ENCODE measurements at places on chromosomes 2 and 18. TPM values are rescaled to one million over a fixed set of nuclear protein-coding genes. Genes with fewer than 3 reads are reported as not detected.

DNA sequence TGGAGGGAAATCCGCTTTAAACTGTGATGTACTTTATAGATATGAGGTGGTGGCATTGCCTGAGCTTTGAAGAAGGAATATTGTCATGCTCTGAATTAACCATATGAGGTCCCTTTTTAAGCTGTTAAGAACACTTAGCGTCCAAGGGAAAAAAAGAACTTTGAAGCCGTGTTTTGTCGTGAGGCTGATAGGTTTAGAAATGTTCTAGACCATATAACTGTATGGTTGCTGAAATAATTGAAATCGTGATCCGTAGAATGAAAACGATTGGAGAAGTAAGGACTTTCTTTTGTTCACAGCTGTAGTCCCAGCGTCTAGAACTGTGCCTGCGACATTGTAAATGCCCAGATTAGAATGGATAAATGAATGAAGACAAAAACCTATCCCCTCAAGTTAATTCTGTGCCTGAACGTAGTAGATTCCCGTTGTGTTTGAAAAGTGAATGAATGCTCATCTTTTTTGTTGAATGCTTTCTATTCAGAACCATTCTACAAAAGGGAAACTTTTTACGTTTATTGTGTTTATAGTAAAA, 1.5 kb downstream of the SMCHD1 start:
- H3K4me1 ChIP-seq, result no peaks in the 10 kb centered on the region
- peak overlapping the region; percentile 67 for H3K4me3 ChIP-seq
- H3K36me3 ChIP-seq, result no peaks in the 10 kb centered on the region
- H3K27ac ChIP-seq, result peak overlapping the region; percentile 95

- H3K27me3 ChIP-seq, result no peaks in the 10 kb centered on the region
- no peaks in the 10 kb centered on the region for H3K36me3 ChIP-seq
- DNase-seq, result no peak
- H3K4me1 ChIP-seq, result no peaks in the 10 kb centered on the region
- no peak overlapping the region for H3K27ac ChIP-seq
Measured at GRCh38 chr18:2411381-2411960, 159.8 kb downstream of the METTL4 start.

DNA sequence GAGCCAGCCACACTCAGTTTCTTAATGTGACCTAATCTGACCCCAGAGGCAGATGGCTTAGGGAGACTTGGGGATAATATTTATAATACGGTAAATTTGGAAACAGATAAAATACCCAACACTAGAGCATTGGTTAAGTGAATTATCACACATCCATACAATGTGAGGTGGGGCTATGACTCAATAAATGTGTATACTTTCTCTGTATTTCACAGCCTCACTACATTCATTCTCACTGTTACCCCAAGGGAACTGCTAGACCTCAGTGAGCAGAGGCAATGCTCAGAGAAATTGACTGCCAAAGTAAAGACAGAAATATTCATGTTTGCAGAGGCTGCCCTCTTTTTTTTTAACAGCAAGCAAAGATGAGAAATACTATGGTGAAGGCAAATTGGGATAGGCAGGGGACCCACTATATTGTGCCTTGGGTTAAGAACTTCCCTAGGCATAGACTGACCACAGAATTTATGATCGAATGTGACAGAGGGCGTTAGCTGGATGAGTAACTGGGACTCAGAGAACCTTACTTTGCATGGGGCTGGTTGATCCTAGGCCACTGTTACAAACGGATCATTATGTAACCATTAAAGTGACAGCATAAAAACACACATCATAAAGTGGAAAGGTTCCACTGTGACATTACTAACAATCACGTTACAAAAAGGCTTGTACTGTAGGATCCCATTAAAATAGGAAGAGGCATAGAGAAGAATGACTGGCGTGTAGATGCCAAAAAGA, 246.0 kb upstream of the LYPD1 start:
- H3K27me3 ChIP-seq, result no peaks in the 10 kb centered on the region
- no peaks in the 10 kb centered on the region for H3K36me3 ChIP-seq
- DNase-seq, result no peak
- no peaks in the 10 kb centered on the region for H3K4me1 ChIP-seq
- H3K4me3 ChIP-seq, result no peak overlapping the region

DNA sequence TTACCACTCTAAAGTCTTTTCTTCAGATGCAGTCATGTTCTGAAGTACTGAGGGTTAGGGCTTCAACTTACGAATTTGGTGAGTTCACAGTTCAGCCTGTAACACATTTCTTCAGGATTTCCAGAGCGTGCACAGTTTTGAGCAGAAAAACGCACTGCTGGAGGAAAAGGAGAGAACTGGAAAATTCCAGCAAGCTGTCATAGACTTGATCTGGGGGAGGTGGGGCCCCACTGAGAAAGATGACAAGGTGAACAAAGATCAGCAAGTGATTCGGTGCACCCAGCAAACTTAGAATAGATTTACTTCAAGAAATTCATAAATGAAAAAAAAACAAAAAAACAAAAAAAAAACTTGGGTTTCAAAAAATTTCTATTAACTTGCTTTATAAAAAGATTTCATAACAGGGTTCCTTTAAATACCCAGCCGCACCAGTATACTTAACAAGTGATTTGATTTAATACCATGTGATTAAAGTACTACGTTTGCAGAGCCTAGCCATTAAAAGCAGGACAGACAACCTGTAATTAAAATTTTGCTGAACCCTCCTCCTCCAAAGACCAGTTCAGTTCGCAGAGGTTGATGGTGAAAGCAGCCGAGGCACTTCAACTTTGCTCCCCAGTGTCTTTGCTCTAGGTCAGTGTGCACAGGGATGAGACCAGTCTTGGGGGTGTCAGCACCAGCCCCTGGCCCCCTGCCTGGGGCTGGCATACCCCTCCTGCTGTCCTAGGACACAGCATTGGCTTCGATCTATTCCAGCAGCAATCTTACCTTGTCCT, 30.5 kb downstream of the CTIF start:
- peaks cover 20% of the 10 kb centered on the region for H3K4me1 ChIP-seq
- no peak for DNase-seq
- H3K27ac ChIP-seq, result no peak overlapping the region
- no peak overlapping the region for H3K4me3 ChIP-seq

DNA sequence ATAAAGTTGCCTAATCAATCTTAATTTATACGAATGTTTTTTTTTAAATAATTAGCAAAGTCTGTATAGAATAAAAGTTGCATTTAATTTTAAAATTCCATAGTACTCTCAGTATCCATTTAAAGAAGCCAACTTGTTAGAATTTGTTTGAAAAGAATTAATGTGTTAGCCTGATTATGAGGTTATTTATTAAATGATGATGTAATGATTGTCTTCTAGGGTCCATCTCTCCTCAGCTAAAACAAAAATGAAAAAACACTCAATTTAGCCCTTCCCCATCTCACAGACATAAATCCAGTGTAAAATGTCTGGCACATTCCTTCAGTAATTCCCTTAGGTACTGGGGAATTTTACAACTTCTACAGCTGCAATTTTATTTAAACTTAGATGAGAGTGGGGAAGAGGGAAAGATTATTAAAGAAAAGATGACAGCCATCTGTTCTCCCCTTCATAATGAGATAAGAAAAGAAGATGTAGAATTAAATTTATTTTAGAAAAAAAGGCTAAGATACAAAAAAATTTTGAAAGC, 68.6 kb downstream of the BARD1 start:
- no peaks in the 10 kb centered on the region for H3K4me1 ChIP-seq
- H3K27ac ChIP-seq, result no peak overlapping the region
- peaks cover 34% of the 10 kb centered on the region for H3K36me3 ChIP-seq
- no peak overlapping the region for H3K4me3 ChIP-seq

DNA sequence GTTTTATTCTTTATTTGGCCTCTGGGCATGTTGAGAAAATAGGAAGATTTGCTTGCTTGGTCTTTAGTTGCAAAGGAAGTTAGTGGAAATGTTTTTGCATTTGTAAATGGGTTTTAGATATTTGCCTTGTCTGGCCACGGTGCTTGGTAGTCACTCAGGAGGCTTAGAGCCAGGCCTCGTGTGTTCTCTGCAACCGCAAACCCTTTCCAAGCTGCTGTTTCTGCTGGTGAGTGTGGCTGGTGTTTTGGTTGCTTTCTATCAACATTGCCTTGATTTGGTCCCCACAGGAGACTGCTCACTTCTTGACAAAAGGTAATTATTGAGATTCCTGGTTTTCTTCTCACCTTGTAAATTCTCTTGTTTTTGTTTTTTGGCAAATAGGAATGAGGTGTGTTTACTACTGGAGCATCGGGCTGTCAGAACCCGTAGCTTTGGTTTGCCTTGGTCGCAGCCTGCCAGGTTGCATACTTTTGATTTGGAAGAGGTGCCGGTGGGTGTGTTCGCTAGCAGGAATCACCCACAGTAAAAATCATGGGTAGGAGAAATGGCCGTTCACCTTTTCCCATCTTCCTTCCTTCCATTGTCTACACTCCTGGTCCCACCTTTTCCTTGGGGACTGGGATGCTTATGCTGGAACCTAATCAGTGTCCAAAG, 15.8 kb downstream of the ASAP2 start:
- no peak overlapping the region for H3K4me3 ChIP-seq
- peaks cover 37% of the 10 kb centered on the region for H3K4me1 ChIP-seq
- no peak for DNase-seq
- H3K27ac ChIP-seq, result no peak overlapping the region
- H3K27me3 ChIP-seq, result no peaks in the 10 kb centered on the region
- H3K36me3 ChIP-seq, result no peaks in the 10 kb centered on the region

DNA sequence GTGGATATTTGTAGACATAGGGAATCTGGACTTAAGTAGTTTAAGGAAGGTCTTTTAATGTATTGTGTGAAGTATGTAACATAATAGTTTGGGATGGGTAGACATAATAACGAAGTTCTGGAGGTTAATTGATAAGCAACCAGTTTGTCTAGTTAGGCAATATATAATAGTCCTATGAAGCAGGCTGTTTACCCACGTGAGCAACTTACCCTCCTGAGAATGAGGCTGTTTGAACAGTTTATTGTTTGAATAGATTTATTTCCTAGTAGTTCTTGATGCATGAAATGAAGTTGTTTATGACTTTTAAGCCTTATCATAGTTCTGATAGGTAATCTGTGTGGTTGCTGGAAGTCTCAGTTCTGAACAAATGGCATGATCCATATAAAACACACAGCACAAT, 361.5 kb downstream of the GALNT13 start:
- H3K27ac ChIP-seq, result no peak overlapping the region
- DNase-seq, result no peak
- H3K4me3 ChIP-seq, result no peak overlapping the region
- no peaks in the 10 kb centered on the region for H3K27me3 ChIP-seq

GRCh38 chr2:62036761-62037250, 131.3 kb downstream of the COMMD1 start:
- no peak for DNase-seq
- H3K36me3 ChIP-seq, result no peaks in the 10 kb centered on the region
- H3K4me1 ChIP-seq, result no peaks in the 10 kb centered on the region

GRCh38 chr2:172440795-172441194, 13.4 kb downstream of the ITGA6 start:
- H3K27ac ChIP-seq, result peak overlapping the region; percentile 72
- no peaks in the 10 kb centered on the region for H3K27me3 ChIP-seq

Gene CRYGC
- total RNA-seq, result not detected

Gene ASPRV1
- 6.0 TPM for total RNA-seq

- no peak overlapping the region for H3K4me3 ChIP-seq
- no peak for DNase-seq
- H3K4me1 ChIP-seq, result no peaks in the 10 kb centered on the region
- no peak overlapping the region for H3K27ac ChIP-seq
- no peaks in the 10 kb centered on the region for H3K36me3 ChIP-seq
Measured at GRCh38 chr2:209900638-209901037, 101.8 kb upstream of the RPE start.

- H3K36me3 ChIP-seq, result no peaks in the 10 kb centered on the region
- H3K4me1 ChIP-seq, result no peaks in the 10 kb centered on the region
- DNase-seq, result peak; percentile 45
Measured at GRCh38 chr2:197092431-197092830, 165.9 kb upstream of the PGAP1 start.

All from tibial nerve (tissue), 4 donors.